Kidney capillary endothelial cell (primary cell): ENCODE measurements at places on chromosomes 6 and 20.

DNA sequence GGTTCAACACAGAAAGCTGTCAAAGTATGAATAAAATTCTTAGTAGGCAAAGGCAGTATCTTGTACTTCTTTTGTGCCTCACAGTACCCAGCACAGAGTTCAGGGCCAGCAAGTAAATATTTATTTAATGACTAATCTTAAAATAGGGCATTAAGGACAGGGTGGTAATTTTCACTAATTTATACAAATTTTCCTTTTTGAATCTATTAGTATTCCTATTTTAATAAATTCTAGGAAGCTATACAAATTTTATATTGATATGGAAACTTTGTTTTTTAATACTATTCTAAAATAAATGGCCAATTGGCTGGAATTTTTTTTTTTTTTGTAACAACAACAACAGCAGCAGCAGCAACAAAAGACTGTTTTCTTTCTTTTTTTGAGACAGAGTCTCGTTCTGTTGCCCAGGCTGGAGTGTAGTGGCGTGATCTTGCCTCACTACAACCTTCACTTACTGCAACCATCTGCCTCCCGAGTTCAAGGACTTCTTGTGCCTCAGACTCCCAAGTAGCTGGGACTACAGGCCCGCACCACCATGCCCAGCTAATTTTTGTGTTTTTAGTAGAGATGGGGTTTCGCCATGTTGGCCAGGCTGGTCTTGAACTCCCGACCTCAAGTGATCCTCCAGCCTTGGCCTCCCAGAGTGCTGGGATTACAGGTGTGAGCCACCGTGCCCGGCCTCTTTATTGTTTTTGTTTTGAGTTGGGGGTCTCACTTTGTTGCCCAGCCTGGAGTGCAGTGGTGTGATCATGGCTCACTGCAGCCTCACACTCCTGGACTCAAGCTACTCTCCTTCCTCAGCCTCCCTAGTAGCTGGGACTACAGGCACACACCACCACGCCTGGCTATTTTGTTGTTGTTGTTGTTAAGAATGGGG is 85.2 kb downstream of the FKBP5 start:
- DNase-seq, result no peak

DNA sequence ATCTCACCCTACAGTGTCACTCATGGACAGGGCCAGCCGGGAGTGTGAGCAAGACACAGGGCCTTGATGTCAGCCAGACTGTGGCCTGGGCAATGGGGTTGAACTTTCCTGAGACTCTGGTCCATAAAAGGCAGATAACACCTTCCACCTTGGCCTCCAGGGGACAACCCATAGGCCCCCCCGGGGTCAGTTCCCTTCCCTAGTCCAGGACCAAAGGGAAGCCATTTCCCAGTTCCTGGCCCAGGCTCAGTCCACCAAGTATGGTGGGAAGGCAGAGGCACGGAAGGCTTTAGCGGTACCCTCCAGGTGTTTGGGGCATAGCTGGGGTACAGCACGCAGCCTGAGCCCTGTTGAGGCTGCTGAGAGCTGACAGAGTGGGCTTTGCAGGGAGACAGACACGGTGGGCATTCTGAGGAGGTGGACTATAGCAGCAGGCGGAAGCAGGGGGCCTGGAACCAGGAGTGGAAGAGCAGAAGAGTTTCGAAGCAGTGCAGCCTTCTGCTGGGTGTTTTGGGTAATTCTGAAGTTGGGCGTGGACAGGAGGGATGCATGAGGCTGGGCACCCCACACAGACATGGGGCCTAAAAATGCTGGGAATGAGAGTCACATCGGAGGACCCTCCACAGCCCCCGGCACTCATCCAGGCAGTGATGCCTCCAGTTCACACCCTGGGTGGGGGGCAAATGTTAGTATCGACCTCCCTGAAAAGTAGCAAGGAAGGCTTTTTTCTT is 43.9 kb upstream of the CD93 start:
- DNase-seq, result no peak

DNA sequence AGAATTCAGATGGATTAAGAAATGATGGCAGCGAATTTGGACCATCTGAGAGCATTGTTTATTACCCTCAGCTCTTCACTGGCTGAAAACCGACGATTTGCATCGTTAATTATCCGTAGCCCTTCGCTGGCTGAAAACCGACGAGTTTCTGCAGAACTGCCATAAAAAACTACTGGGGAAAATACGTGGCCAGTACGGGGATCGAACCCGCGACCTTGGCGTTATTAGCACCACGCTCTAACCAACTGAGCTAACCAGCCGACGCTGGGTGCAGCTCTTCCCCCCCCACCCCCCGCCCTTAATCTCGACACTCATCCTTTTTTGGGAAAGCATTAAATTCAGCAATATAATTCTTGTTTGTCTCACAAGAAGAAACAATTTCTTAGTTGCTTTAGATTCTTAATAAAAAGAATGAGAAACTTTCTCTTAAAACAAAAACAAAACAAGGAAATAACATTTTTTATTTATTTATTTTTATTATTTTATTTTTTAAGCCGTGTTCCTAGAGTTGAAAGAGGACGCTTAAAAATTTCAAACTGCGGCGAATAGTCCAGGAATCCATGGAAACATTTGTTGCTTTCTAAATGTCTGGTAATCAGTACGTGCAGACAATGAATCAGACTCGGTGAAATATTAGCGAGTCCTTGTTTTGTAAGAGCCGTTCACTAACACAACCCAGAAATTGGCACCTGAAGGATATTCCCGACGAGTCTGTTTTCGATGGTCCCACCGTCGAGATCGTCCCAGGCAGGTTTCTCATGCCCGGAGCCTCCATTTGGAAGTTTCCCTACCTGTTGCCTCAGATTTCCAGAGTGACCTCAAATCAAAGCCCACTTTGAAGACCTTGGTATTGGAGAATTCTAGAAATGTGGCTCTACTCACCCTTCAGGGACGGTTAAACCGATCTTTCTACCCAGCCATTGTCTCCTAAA is 27.8 kb downstream of the PRSS16 start:
- DNase-seq, result no peak

DNA sequence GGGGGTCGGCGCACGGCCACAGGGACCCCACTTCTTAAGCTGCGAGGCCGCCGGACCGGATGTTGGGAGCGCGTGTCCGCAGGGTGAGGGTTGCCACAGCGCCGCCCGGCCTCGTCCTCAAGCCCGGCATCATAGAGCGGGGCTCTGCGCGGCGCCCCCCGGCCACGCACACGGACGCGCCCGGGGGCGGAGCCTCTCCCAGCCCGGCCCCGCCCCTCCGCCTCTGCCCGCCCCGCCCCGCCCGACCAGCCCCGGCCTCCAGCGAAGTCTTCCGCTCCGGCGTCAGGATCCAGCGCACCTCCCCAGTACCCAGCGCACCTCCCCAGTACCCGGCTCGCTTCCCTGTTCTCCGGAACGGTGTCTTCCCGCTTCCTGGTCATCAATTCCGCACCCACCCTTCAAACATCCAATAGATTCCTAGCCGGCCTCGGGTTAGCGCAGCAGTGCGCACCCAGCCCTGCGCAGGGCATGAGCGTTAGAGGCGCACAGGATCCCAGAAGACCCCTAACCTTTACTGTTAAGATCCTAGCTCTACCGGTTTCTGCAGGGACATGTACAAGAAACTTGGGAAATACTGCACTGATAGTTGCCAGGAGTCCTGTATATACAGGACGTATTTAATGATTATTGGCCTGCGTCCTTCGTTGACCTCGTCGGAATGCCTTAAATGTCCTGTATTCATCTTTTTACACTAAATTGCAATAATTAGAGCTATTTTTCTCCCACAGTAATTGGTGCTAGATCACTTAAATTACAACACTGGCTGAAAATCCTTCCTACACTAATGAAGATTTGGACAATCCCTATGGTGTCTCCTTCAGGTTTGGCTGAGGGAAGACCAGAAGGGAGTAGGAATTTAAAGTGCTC is 535 bp upstream of the DNAAF9 start:
- DNase-seq, result peak; percentile 69

DNA sequence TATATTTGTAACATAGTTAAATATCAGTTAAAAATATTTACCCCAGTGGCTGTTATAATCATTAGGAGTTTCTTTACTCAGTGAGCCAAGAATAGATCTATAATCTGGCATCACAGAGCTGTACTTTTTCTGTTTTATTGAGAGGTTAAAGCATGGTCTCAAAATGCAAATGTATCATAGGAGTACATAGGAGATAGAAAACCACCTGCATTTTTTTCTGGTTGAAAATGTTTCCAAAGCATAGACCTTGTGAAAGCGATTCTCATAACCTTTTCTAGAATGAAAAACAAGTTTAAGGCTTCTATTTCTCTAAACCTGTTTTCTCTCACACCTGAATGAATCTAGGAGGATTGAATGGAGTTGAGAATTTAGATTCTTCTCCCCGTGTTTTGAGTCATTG is 14.4 kb downstream of the KCNQ5 start:
- no peak for DNase-seq

DNA sequence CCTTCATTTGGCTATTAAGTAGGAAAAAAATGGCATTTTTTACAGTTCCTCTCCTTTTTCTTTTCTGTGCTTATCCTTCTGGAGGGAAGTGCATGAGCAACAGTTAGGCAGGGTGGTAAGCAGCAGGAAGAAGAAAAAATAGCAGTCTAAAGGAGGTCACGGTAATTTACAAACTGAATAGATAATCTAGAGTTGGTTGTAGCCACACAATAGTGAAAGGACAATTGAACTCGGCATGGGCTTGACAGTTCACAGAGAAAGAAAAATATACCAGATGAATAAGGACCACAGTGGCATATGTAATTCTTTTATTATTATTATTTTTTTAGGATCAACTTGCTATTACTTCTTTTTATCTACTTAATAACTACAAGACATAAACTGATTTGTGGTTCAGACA is 358.6 kb downstream of the BTBD9 start:
- no peak for DNase-seq

GRCh38 chr20:19232997-19233794 is 20.8 kb downstream of the SLC24A3 start:
- DNase-seq, result no peak

DNA sequence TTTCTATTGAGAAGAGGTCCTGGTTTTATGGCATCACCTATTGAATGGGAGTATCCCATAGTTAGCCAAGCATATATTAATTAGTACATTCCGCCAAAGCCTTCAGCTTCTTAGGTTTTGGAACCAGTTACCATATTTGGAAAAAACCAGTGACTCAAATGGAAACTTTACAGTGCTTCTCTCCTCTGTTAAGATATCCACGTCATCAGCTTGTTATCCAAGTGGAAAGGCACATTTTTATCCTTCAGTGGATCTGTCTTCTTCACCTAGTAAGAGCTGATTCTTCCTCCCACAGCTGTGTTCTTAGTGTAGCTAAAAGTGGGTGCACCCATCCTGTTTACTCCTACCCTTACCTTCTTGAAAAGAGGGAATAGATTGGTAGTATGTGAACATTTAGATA is 34.5 kb downstream of the TPD52L1 start:
- DNase-seq, result no peak

- no peak for DNase-seq
These were observed 152.3 kb downstream of the OR2B2 start for GRCh38 chr6:27759930-27760329.

DNA sequence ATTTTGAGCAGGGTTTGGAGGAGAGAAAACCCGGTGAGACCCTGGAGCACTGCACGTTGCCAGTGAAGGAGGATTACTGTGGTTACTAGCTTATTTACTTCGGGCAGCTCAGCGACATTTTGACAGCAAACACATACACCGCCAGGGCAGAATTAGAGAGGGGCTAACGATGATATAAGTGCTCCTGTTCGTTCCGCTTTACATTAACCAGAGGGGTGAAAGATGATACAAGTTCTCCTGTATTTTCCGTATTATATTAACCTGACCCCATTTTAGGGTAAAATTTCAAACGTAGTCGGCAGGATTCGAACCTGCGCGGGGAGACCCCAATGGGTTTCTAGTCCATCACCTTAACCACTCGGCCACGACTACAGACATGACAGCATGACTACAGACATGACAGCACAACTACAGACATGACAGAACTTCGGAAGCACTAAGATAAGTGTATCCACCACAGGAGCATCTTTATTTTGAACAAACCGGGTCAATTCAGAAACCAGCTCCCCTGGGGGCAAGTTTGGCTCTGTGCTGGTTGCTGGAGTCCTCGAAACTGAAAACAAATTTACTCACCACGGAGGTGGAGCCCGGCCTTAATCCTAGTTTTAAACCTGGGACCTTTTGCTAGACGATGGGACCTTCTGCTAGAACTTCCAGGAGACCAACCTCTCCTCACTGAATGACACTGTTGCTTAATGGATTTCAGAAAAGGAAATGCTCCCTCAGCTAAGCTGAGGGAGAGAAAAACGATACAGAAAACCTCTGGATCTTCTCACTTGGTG is 80.4 kb upstream of the ZNF184 start:
- peak; percentile 36 for DNase-seq

- no peak for DNase-seq
These were observed 35.6 kb upstream of the TMEM181 start for GRCh38 chr6:158524311-158524710.

GRCh38 chr20:871436-871835 is 37.9 kb downstream of the FAM110A start:
- DNase-seq, result no peak

DNA sequence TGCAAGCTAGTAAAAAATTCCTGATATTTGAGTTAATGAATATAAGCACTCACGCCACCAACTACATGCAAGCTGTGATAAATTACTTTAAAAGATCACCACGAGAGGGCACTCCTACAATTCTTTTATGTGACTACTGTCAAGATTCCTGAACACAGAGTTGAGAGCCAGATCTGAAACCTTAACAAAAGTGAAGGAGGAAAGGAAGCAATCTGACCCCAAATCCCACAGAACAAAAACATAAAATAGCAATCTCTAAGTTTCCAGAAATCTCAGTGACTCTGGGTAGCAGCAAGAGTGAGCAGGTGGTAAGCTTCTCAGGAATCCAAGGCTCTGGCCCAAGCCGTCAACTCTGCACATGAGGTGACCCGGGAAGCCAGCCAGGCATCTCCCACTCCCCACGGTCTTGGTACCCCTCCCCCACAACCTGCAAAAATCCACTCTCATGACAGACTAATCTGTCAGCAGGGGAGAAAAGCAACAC is 55.1 kb downstream of the STAU1 start:
- peak; percentile 53 for DNase-seq

- no peak for DNase-seq
These were observed 30.9 kb upstream of the ALDH8A1 start for GRCh38 chr6:134980846-134981245.

DNA sequence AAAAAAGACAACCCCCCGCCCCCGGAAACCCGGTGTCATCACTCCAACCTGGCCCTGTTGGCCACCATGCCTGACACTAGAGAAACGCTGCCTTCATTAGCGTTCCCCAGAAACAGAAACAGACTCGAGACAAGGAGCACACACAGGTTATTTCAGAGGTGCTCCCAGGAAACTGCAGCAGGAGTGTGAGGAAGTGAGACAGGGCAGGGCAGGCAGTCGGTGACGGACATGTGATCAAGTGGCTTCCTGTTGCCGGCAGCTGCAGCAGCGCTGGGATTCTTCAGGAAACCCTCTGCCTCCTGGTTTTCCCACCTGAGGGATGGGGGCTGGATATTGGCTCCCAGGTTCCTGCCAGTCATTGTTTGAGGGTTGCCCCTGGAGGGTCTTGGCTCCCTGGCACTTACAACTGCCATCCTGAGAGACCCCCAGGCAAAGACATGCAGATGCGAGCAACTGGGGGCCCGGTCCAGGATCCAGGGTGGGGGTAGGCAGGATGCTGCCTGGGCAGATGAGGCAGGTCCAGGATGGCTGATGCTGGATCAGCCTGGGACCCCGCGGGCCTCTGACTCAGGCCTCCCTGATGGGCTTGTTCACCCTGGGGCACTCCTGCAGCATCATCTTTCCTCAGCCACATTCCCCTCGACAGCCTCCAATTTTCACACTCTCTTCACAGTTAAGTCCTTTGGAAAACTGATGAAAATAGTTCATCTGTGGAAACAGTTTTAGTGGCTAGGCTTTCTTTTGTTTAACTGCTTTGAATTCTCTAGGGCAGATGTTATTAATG is 150.7 kb upstream of the SYNDIG1 start:
- DNase-seq, result peak; percentile 22

GRCh38 chr6:139364302-139364981 is 10.0 kb downstream of the CITED2 start:
- DNase-seq, result peak; percentile 69
